Smooth muscle cell of the brain vasculature (primary cell): ENCODE measurements at places on chromosomes 12 and 14.

DNA sequence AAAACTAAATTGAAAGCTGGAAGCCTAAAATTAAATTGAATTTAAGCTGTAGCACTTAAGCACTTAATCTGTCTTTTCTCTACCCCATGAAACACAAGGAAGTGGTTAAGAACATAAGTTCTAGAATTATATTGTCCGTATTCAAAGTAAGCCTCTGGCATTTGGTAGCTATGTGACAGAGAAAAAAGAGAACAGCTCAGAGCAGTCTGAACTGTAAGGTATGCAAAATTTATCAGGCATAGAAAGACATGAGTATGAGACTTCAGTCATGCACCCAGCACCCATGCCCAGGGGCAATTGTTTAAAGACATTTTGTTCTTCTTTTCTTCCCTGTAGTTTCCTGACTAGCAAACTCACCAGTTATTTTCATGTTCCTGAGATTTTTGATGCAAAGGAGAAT, 116.7 kb downstream of the KCNMB4 start:
- no peak for DNase-seq

DNA sequence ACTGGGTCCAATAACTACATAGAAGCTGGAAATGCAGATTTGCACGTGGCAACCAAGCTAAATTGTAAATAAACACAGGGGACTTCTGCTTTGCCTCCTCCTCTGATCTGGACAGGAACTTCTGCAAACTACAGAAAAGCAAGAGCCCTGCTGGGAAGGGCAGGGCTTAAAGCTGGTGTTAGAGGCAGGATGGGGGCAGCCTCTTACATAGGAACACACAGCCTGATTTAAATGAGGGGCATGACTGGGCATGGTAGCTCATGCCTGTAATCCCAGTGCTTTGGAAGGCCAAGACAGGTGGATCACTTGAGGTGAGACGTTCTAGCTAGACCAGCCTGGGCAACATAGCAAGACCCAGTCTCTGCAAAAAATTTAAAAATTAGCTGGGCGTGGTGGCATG, 46.7 kb downstream of the ERH start:
- DNase-seq: no peak

DNA sequence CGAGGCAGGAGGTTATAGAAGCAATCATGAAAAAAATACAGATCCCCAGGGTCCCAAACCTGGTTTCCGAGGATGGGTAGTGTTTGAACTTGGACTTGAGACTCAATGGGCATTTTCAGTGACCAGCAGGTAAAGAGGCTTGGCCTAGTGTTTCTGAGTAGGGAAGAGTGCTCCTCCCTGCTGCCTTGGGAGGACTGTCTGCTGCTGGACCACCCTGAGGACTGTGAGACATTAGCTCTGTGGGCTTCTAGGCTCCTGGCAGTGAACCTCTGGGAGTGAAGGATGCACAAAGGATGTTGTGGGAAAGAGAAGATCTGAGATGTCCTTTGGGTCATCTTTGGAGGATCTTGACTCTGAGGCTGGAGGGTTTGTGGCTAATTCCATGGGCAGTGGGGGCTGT, 30.5 kb downstream of the ANKRD9 start:
- DNase-seq: no peak

DNA sequence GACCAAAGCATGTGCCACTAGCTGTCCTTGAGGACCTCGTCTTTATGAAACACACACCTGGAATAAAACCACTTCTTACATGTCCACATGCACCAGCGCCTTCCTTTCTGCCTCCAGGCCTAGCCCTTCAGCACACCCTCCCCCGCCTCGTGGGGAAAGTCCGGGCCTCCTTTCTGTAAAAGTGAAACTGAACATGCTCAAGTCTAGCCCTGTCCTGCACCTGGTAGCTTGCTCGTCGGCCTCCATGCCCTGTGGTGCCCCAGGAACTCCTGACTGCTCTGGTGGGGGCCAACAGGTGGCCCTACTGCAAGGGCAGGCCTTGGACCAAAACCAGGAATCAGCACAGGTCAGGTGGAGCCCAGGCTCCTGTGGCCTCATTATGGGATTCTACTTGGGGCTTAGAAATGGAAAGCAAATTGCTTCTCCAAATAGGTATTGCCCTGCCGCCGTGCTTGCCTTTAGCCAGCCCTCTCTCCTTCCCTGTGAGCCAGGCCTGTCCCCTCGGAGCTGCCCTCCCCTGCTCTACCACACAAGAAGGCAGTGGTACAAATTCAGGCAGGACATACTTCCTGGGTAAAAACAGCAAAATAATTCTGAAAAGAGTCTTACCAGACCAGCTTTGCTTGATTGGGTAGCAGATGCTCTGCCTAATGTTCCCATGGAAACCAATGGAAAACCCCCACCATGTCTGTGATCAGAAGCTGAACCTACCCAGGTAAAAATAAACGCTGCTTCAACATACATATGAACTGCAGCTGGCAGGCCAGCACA, 43.5 kb downstream of the ERH start:
- DNase-seq: no peak

GRCh38 chr12:2393016-2393415, 340.2 kb downstream of the CACNA1C start:
- no peak for DNase-seq

DNA sequence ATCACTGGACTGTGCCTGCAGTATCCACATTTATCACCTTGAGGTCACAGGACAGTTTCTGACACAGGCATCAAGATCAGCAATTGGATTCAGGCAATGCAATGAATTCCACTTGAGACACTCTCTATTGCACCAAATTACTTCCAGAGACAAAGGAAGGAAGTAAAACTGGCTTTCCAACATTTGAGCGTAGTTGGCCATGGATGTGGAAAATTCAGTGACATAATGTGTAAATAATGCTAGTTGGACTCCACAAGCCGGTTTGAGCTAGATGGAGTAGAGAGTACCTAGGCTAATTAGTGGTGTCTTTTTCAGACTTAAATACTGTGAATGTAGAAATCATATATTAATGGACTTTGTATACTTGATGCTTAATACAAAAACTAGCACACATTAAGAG, 168.3 kb upstream of the SYT1 start:
- DNase-seq: no peak

- no peak for DNase-seq
Measured at GRCh38 chr12:124333724-124334123, 38.8 kb downstream of the RFLNA start.

GRCh38 chr12:31477687-31478086, 113.2 kb downstream of the DENND5B start:
- DNase-seq: no peak

- no peak for DNase-seq
Measured at GRCh38 chr12:43665091-43665490, 93.5 kb downstream of the PUS7L start.

- DNase-seq: no peak
Measured at GRCh38 chr14:67373347-67373746, 13.2 kb downstream of the EIF2S1 start.

DNA sequence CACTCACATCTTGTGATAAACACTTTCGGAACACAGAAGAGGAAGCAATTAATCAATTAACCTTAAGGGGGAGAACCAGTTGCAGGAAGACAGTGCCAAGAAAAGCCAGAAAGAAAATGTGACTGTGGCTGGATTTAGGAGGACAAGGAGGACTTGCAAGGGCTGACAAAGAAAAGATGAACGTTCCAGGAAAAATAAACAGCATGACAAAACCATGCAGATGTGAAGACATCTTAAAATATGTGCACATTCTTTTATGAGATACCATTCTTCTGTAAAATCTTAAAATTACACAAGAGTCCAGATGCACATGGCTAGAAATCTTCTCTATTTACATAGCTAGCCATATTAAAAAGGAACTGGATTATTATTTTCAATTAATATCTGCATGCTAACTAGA, 33.4 kb downstream of the KITLG start:
- no peak for DNase-seq

DNA sequence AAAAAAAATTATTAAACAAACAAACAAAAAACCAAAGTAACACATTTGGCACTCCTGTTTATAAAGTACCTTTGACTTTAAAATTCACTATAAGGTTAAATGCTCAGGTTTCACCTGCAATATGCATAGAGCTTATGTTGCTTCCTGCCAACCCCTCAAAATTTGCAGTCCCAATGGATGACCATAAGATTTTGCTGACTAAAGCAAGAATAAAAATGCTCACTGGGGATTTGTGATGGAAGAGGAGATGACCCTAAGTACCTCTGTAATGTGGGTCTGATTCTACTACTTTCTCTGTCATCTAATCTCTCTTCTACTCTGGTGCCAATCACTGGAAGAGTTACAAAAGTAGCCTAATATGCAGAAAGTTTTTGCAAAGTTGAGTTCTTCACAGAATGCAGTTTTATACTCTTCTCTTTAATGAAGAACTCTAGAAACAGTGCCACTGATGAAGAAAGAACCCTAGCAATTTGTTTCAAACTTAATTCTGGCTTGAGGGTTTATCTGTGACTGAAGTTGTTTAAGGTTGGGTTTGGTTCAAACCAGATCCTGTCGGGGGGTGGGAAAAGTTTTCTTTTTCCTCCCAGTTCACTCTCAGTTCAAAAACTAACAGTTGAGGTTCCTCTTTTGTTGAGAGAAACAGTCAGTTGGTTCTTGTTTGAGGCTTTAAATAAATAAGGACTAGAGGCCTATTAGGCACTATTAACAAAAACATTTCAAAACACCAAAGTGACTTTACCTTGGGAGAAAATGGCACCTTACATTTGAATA, 10.9 kb downstream of the WASHC3 start:
- DNase-seq: no peak

DNA sequence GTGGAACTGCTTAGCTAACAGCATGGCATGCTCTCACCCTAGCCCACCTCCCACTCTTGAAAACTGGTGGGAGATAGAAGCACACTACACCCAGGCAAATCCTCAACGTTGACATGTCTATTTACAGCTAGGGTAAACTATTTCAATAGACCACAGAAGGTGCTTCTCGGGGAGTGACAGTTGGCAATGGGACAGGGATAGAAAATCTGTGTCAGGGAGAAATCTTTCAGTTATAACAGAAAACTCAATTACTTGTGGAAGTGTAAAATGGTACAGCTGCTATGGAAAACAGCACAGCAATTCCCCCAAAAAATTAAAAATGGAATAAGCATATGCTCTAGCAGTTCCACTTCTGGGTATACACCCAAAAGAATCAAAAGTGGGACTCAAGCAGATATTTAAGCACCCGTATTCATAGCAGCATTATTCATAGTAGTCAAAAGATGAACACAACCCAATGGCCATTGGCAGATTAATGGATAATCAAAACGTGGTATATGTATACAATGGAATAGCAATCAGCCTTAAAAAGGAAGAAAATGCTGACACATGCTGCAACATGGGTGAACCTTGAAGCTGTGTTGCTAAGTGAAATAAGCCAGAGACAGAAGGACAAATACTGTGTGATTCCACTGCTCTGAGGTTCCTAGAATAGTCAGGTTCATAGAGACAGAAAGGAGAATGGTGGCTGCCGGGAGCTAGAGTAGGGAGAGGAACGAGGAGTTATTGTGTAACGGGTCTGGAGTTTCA, 92.5 kb downstream of the STAB2 start:
- no peak for DNase-seq

GRCh38 chr14:68719634-68720384, 73.1 kb downstream of the ZFP36L1 start:
- no peak for DNase-seq

- no peak for DNase-seq
Measured at GRCh38 chr12:45863332-45863731, 127.0 kb downstream of the SCAF11 start.

DNA sequence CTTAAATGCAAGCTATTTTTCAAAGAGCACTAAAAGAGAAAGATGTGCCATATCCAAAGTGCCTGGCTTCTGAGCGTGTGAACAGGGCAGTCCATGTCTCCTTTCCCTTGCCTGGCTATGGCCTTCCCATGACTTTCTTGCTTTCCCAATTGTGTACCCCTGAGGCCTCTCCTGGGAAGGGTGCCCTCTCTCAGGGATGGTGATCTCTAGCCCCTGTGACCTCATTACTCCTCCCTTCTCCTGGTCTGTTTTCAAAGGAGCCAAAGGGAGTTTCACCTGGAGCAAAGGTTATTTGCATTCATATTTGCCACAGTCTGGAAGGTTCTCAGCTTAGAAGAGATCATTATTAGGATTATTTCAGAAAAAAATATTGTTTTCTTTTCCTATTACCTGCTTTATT, 429.4 kb upstream of the TMTC1 start:
- no peak for DNase-seq

DNA sequence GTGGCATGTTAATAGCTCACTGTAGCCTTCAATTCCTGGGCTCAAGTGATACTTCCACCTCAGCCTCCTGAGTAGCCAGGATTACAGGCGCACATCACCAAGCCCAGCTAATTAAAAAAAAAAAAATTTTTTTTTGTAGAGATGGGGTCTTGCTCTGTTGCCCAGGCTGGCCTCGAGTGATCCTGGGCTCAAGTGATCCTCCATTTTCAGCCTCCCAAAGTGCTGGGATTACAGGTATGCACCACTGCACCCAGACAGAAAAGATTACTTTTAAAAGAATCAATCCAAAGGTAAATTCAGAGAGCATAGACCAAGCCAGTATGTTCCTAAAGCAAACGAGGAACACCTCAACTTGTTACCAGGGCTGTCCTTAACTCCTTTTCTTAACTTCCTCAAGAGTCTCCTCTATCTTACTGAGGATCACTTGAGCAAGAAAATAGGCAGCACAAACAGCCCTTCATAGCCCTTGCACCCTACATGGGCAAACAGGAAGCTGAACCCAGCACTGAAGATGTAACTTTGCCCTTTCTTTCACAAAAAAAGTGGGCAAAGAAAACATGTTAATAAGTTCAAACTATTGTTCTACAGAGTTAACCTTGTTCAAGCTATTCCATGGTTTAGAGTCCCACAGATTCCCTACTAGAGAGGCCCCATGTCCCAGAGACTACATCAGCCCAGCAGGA, 11.3 kb downstream of the CS start:
- no peak for DNase-seq

- DNase-seq: no peak
Measured at GRCh38 chr14:22955702-22956569, 954 bp downstream of the HAUS4 start.

GRCh38 chr12:54265364-54265812, 14.5 kb downstream of the CBX5 start:
- no peak for DNase-seq

- no peak for DNase-seq
Measured at GRCh38 chr14:92449404-92450181, 64.0 kb upstream of the RIN3 start.

- no peak for DNase-seq
Measured at GRCh38 chr12:79624378-79624777, 66.4 kb downstream of the PAWR start.

DNA sequence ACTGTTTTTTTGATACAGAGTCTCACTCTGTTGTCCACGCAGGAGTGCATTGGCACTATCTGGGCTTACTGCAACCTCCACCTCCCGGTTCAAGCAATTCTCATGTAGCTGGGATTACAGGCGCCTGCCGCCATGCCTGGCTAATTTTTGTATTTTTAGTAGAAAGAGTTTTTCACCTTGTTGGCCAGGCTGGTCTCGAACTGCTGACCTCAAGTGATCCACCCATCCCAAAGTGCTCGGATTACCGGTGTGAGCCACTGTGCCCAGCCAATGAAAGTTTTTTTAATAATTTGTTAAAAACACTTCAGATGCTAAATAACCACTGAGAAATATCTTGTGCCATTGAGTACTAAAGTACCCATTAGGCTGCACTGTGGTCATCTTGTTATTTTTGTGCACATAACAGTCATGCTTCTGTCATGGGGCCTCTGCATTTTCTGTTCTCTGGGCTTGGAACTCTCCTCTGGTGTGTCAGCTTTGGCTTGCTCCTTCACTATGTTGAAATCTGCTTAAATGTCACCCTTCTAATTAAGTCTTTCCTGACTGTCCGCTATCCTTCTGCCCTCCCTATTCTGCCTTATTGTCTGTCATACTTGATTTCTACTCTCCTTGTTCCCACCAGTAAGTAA, 105.1 kb downstream of the KTN1 start:
- no peak for DNase-seq

- DNase-seq: no peak
Measured at GRCh38 chr14:29056041-29056566, 289.5 kb downstream of the FOXG1 start.
